ENCODE measurements at places on chromosomes 2 and 18.

DNA sequence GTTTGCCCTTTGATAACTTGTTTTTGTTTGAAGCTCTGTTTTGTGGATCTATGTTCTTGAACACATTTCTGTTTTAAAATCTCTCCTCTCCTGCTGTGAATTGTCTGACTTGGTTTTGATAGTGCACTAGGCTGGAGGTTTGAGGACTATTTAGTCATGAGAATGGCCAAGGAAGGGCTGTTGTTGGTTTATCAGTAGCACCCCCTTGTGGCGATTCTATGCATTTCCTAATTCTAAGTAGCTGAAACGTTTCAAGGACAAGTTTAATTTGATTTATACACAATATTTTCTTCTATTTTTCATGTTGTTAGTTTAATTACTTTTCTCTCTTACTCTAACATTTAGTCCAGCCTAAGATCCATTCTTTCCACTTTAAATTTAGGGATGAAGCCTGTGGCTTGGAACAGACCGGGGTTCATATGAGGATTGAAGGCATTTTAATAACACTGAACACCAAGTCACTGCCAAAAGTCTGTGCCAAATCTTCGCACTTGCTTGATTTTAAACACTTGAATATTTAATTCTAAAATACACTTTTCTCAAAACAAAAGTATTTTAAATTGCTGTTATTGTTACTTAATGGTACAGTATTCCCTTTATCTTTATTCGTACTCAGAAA, 166.0 kb downstream of the SOCS6 start:
- no peak overlapping the region for H3K4me3 ChIP-seq
- no peaks in the 10 kb centered on the region for H3K4me1 ChIP-seq
- H3K27ac ChIP-seq, result no peak overlapping the region
- DNase-seq, result no peak
- no peaks in the 10 kb centered on the region for H3K27me3 ChIP-seq

- H3K27me3 ChIP-seq, result no peaks in the 10 kb centered on the region
- no peaks in the 10 kb centered on the region for H3K36me3 ChIP-seq
- H3K4me1 ChIP-seq, result no peaks in the 10 kb centered on the region
Measured at GRCh38 chr18:43420950-43421349, 143.7 kb upstream of the SYT4 start.

DNA sequence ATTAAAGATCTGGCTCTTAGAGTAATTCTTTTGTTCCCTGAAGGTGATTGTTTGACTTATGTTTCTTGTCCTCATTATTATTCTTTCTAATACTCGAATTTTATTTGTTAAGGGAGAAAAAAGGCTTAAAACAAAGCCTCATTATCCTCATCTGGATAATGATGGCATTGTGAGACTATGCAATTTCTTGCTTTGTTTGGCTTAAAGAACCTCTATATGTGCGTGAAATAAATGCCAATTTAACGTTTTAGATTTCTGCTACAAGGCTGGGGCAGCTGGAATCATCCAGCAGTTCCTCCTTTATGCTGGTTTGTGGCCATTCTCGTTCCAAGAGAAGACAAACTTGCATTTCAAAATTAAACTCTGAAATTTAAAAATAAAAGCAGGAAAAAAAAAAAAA, 4.9 kb upstream of the DPYSL5 start:
- H3K27ac ChIP-seq, result no peak overlapping the region
- peaks cover 5% of the 10 kb centered on the region for H3K27me3 ChIP-seq
- H3K36me3 ChIP-seq, result no peaks in the 10 kb centered on the region
- no peak overlapping the region for H3K4me3 ChIP-seq
- H3K4me1 ChIP-seq, result peaks cover 3% of the 10 kb centered on the region

DNA sequence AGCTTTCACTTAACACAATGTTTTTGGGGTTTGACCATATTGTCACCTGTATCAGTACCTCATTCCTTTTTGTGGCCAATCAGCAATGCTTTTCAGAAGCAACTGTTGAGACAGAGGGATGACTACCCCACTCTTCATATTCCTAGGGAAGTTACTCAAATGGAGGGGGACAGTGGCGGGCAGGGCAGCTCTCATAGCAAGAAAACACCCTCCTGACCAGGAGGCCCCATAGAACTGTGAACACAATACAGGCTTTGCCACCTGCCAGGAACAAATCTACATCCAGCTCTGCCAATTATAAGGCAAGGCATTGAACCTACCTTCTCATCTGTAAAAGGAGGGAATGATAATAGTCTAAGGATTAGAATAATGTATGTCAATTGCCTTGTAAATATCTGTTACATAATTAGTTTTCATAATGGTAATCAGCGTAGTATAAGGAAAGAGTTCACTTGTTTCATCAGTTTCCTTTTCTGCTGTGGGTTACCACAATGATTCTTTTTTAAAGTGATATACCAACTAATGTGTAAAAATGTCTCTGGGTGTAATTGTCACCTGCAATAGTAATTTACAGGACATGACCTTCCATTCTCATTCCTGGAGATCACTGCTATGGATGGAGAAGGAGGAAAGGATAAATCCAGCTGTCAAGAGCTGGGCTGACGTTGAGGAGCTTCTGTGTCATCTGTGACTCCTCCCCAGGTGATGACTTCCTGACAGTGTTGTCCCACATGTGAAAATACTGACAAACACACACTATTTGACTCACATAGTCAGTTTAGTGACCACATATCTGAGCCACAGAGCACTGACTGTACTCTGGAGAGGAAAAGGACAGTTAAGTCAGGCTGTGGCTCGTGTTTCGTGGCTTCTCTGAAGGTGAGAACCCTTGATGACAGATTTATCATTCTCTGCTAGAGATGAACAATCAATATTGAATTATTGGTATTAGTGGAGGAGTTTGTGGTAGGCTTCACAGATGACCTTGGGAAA, 13.5 kb downstream of the ALPK2 start:
- H3K4me1 ChIP-seq, result peaks cover 1% of the 10 kb centered on the region
- H3K27ac ChIP-seq, result no peak overlapping the region
- H3K27me3 ChIP-seq, result no peaks in the 10 kb centered on the region
- no peak overlapping the region for H3K4me3 ChIP-seq
- H3K36me3 ChIP-seq, result no peaks in the 10 kb centered on the region

GRCh38 chr2:178279142-178279541, 84.8 kb downstream of the OSBPL6 start:
- H3K36me3 ChIP-seq, result no peaks in the 10 kb centered on the region
- no peak for DNase-seq
- no peak overlapping the region for H3K27ac ChIP-seq
- H3K27me3 ChIP-seq, result no peaks in the 10 kb centered on the region
- H3K4me1 ChIP-seq, result peaks cover 2% of the 10 kb centered on the region

DNA sequence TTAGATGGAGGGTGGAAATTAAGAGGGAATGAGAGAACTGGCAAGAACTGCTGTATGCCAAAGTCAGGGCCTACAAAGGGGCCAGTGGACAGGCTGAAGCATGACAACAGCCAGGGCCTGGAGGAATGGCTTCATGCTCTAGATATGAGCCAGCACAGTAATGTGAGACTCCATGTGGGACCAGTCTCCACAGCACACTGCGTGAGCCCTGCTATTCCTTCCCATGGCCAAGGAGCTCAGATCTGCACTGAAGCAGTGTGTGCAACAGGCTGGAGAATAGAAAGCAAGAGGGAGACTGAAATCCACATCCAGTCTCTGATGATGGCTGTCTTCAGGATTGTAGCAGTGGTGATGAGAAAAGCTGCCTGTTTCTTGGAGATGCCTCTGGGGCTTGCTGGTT, 162.8 kb downstream of the TPGS2 start:
- DNase-seq, result no peak
- H3K36me3 ChIP-seq, result no peaks in the 10 kb centered on the region
- no peak overlapping the region for H3K4me3 ChIP-seq
- no peak overlapping the region for H3K27ac ChIP-seq
- H3K4me1 ChIP-seq, result no peaks in the 10 kb centered on the region

- DNase-seq, result no peak
- H3K4me1 ChIP-seq, result peaks cover 14% of the 10 kb centered on the region
- H3K36me3 ChIP-seq, result no peaks in the 10 kb centered on the region
- no peak overlapping the region for H3K4me3 ChIP-seq
- H3K27ac ChIP-seq, result no peak overlapping the region
Measured at GRCh38 chr2:28271919-28272250, 120.8 kb upstream of the FOSL2 start.

DNA sequence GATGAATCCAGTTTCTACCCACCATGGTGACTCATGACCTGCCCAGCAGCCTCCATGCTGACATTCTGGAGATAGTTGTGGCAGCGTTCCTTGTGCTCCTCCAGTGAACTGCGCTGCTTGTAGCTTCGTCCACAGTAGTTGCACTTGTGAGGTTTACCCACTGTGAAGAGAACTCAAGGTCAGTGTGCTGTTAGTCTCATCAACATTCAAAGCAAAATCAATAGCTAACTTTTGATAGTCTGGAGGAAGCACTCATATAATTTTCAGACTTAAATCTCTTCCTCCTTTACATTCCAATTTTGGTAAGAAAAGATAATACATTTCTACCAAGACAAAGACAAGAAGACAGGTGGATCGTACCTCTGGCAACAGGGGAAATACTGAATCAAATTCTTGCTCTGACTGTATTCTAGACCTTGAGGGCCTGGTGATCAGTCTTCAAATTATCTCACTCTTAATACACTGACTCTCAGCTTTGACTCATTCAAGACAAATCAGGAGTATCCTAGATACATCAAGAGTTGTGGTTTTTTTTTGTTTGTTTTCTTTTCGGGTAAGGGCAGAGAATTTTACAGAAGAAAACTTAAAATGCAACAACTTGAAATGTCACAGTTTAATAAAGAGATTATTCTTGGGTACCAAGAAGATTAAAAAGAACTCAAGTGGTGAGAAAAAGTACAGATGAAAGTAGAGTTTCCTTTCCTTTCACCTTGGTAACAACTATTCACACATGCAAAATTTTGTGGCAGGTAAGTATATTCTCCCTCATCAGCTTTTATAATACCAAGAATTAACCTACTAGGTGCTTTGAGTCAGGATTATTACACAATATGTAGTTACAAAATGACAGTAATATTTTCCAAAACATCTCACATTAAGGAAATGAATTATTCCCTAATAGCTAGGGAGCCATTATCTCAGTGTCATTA, 129.2 kb downstream of the IKZF2 start:
- H3K4me3 ChIP-seq, result no peak overlapping the region
- H3K36me3 ChIP-seq, result no peaks in the 10 kb centered on the region
- no peaks in the 10 kb centered on the region for H3K4me1 ChIP-seq
- no peak for DNase-seq
- H3K27me3 ChIP-seq, result no peaks in the 10 kb centered on the region

DNA sequence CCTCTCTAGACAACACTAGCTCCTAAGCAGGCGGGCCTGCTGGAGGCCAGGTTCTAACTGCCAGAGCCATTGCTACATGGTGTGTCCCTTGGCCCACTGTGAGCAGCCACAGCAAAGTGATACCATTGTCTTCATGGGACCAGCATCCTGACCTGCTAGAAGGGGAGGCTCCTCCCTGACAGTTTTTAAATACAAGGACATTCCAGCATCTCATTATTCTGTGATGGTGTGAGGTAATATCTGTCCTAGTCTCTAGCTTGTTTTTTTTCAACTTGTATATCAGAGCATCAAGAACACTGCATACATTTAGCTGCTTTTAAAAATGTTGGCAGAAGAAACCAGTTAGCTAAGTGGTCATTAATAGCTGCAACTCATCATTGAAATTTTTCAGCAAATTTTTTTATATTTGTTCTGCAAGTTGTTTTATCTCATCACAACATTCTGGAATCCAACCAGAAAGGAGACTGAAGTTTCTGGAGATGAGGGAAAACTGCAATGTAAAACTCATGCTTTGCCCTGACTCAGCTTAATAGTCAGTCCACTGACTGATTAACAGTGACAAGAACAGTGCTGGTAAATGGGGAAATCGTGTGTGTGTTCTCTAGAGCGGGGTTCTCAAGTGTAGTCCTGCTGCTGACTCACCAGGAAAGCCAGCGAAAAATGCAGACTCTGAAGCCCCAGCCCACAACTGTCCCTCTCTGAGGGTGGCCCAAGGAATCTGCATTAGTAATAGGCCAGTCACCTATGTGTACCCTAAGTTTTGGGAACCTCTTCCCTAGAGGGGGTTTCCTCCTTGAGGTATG, 17.8 kb downstream of the MAPRE3 start:
- no peaks in the 10 kb centered on the region for H3K4me1 ChIP-seq
- H3K27ac ChIP-seq, result no peak overlapping the region
- no peak overlapping the region for H3K4me3 ChIP-seq
- DNase-seq, result no peak
- H3K36me3 ChIP-seq, result no peaks in the 10 kb centered on the region

DNA sequence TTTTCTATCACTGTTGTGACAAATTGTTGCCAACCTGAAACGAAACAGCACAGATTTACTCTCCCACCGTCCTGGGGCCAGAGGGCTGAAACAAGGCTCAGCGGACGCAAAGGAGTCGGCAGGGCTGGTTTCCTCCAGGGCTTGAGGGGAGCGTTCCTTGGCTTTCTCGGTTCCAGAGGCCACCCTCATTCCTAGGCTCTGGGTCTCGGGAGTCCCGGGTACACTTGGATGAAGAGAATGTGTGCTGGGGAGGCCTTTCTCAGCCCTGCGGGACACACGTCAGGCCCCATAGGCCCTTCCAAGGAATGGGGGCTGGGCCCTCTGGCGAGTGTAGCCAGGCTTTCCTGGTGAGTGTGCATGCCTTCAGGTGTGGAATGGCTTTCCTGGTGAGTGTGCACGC, 287.3 kb upstream of the HS6ST1 start:
- no peaks in the 10 kb centered on the region for H3K4me1 ChIP-seq
- DNase-seq, result peak; percentile 4
- H3K27me3 ChIP-seq, result no peaks in the 10 kb centered on the region

DNA sequence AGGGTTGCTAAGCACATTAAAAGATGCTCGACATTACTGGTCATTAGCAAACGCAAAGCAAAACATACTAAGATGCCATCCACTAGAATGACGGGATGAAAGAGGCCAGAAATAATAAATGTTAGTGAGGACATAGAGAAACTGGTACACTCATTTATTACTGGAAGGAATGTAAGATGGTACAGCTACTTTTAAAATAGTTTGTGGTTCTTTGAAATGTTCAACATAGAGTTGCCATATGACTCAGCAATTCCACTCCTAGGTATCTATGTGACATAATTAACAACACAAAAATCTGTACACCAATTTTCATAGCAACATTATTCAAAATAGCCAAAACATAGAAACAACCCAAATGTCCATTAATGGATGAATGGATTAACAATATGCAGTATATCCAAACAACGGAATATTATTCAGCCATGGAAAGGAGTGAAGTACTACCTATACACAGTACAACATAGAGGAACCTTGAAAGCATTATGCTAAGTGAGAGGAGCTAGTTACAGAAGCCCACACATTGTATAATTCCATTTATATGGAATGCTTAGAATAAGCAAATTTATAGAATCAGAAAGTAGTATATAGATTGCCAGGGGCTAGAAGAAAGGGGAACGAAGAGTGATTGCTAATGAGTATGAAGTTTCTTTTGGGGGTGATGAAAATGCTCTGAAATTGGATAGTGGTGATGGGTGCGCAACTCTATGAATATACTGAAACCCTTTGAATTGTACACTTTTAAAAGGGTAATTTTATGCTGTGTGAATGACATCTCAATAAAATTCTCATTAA, 61.9 kb upstream of the IL1R1 start:
- no peak overlapping the region for H3K4me3 ChIP-seq
- no peak overlapping the region for H3K27ac ChIP-seq
- peaks cover 2% of the 10 kb centered on the region for H3K4me1 ChIP-seq
- no peak for DNase-seq

Data from ovary (tissue), 10 donors.